Activated CD4-positive, alpha-beta T cell treated with anti-CD3 and anti-CD28 coated beads, Interleukin-2, Interleukin-4, amounts not matched to agents 100 ng/mL and 50 ng/mL, durations not matched to agents 16 hours and 8 hours (primary cell): ENCODE measurements at places on chromosomes 6 and 20.

- no peak for DNase-seq
These were observed 170.6 kb downstream of the IBTK start for GRCh38 chr6:82076916-82077315.

DNA sequence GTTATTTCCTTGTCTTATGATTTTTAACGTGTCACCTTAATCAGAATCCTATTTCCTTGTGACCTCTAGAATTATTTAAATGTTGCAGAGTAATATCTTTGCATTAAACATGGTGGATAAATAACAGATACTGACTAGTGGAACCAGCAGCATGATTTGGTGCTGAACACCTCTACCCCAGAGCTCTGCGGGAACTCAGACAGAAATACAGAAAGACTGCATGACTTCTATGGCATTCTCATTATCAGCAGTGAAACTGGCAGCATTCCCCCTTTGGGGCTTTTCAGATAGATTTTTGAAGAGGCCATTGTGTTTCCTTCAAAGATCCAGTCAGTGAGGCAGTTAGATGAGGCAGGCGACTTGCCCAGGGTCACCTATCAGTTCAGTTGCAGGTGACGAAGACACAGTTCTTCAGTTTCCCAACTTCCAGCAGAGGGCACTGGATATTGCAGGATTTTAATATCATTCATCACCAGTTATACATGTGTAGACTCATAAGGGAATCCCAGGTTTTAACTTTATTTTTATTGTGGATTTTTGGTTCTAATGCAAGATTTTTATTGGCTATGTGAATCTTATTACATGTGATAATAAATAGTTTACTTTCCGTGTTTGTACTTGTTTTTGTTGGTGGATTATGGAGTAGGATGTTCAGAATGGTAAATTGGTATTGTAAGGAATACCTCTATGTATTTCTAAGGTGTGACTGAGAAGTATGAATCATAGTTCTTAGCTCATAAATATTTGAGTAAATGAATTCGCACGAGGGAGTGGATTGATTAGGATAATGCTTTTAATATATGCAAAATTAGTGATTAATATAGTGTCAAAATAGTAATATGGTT, 81.3 kb downstream of the AFDN start:
- no peak for DNase-seq

DNA sequence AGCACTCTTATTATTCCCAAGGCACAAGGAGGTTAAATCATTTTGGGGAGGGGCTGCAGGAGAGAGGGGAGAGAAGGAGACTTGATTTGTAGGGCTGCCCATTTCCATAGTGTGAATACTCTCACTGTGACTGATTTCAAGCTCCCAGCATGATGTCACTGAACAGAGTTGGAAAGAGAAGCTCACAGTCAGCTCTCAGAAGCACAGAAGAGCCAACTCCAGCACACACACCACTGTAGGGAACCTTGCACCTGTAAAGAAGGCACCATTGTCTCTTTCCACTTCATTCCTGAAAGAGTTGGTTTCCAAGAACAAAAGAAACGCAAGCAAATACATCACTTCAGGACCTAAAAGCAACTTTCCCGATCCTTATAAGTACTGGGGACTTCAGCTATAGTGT, 12.7 kb upstream of the STK35 start:
- no peak for DNase-seq

GRCh38 chr20:62650551-62651284, 8.4 kb downstream of the SLCO4A1 start:
- DNase-seq: no peak

GRCh38 chr6:36378936-36379335, 8.5 kb downstream of the ETV7 start:
- DNase-seq: no peak

DNA sequence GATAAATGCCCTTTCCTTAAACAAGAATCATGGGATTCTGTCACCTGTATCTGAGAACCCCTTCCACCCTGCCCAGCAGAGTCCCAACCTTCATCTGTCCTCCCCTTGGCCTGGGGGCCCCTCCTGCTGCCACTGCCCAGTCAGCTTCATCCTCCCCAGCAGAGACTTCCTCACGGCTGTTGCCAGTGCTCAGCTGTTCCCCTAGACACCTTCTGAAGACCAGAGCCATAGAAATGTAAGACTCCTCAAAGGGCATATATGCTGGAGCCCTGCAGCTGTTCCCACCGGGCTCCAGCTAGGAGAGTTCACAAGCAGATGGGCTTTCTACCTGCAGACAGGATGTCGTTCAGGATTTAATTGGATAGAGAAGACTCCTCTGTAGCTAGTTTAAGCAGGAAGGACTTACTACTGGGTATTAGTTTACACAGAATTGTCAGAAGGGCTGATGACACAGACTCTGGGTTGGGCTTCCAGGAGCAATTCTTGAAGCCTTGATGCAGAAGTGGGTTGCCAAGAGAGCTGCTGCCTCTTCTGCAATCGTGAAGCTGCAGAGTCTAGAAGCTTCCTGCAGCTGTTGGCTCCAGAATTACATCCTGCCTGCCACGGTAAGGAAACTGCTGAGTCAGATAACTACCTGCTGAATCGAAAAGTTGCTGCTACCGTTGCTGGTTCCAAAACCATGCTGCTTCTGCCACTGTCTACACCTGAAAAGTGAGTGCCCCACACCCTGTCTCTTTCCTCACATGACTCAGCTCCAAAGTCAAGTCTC, 57.1 kb upstream of the MLN start:
- DNase-seq: peak; percentile 78

DNA sequence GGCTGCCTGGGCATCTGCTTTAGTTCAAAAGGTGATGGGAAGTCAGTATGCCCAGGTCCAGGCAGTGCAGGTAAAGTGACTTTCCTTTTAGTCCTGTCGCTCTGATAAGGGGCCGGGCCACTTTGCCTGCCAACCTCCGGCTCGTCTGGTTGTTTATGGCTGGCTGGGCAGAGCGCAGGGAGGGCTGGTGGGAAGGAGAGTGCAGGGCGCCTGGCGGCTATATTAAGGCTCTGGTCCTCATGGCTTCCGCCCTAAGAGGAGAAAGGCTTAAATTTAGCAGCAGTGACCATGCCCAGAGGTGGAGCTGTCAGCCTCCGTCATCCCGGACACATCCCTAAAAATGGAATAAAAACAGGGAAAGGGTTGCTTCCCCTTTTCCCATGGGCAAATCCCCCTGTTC, 14.6 kb downstream of the GATA5 start:
- DNase-seq: no peak

GRCh38 chr20:25461786-25462545, 54.5 kb downstream of the GINS1 start:
- no peak for DNase-seq

- DNase-seq: no peak
These were observed 33.6 kb upstream of the BCAS1 start for GRCh38 chr20:54103762-54104600.

- no peak for DNase-seq
These were observed 2.3 kb upstream of the TLDC2 start for GRCh38 chr20:36873498-36874189.

GRCh38 chr6:118042855-118043254, 135.8 kb downstream of the SLC35F1 start:
- DNase-seq: no peak

- no peak for DNase-seq
These were observed 13.0 kb downstream of the MOXD1 start for GRCh38 chr6:132388291-132388690.

DNA sequence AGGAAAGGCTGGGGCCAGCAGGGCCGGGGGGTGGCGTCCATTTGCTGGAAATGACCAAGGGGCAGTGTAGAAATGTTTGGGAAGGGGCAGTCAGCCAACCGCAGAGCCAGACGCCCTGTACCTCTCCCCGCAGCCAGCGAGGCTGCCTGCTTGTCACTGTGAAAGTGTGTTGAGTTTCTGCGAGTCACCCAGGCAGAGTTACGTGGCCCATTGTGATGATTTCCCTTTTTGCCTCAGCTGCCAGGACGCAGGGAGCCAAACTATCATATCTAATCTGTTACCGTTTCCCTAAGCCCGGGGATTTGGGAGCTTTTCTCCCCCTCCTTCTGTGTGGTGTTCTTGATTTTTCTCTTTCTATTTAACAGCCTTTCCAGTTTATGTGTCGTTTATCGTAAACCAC, 67.9 kb upstream of the STX16 start:
- DNase-seq: no peak

- DNase-seq: no peak
These were observed 1082.4 kb upstream of the FLRT3 start for GRCh38 chr20:15419856-15420255.

DNA sequence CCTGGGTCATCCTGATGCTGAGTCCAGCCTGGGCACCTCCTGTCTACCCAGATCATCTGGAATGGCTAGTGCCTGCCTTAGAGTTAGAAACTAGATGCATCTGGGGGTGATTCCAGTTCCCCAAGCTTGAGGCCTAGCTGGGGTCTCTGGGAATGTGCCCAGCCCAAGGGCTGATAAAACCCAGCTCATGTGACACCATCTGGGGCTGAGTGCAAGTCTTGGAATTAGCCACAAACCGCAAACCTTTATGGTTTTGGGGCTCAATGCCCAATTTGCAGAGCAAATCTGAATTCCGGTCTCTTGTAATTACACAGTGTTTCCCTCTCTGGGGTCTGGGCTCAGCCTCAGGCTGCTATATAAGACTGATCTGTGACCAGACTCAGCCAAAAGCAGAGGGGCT, at the start of gene BPIFB4:
BPIFB4 (plus strand) TSS at position 385 of the 400 bp plus-strand sequence. CDS start 1,884 bp downstream, outside the sequence.
- no peak for DNase-seq

GRCh38 chr20:24779131-24779530, 169.9 kb upstream of the CST7 start:
- DNase-seq: no peak

- peak; percentile 59 for DNase-seq
These were observed 8.8 kb upstream of the RSPH3 start for GRCh38 chr6:159008656-159009288.

DNA sequence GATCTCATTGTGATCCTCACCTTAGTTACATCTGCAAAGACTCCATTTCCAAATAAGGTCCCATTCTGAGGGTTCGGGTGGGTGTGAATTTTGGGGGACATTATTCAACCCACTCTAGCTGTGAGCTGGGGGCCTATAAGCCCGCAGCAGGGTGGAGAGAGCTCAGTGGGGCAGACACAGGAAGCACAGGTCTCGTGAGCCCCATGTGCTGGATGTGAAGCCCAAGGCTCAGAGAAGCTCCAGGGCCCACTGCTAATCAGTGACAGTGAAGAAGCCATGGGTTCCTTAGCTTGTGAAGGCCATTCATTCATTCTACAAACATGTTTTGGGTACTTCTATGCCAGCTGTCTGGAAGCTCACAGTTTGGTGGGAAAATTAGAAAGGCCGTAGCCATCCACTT, 47.5 kb downstream of the CHMP4B start:
- DNase-seq: no peak

- no peak for DNase-seq
These were observed 9.0 kb downstream of the POLH start for GRCh38 chr6:43584892-43585570.

DNA sequence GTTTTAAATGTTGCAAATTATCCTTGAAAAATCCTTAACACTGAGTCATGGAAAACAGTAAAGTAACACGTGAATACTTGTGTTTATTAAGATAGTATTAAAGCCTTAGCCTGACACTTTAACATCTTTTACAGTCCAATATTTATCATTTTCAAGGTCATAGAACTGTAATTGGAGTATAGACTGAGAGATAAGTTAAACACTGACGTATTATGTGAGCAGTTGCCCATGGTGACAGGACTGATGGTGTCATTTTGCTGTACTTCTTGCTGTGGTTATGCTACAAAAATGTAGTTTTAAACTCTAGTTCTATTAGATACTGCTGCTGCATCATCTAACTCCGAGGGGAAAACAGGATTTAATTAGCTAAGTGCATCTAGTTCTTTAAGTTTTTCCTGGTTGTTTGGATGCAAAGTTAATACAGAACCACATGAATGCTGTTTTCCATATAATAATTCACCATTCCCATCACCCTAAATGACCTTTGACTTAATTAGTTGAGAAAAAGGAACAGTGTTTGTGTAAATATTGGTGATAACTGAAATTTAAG, 37.8 kb downstream of the SLC2A12 start:
- DNase-seq: no peak

GRCh38 chr6:142406131-142406530, 104.3 kb downstream of the ADGRG6 start:
- no peak for DNase-seq

- peak; percentile 27 for DNase-seq
These were observed 143.7 kb downstream of the BTBD9 start for GRCh38 chr6:38495922-38496635.

- DNase-seq: peak; percentile 58
These were observed 81.4 kb downstream of the JARID2 start for GRCh38 chr6:15327271-15327670.

DNA sequence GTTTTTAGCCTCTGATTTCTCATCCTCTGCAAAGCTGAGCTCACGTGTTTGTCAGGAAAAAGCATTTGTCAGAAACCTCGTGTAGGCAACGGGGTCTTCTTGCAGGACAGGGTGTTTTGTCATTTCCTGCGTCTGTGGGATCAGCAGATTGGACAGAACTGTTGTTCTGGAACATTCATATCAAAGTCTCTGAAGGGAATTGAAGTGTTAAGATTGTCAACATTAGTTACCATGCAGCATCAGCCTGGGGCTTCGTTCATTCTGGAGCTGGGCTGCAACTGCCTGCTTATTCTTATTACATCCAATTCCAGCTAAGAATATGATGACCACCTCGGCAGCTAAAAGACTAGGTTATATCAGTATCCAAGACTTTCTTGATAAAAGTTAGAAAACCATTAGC, 71.0 kb upstream of the RALGAPA2 start:
- DNase-seq: no peak

GRCh38 chr6:15412767-15413166, 166.9 kb downstream of the JARID2 start:
- no peak for DNase-seq

DNA sequence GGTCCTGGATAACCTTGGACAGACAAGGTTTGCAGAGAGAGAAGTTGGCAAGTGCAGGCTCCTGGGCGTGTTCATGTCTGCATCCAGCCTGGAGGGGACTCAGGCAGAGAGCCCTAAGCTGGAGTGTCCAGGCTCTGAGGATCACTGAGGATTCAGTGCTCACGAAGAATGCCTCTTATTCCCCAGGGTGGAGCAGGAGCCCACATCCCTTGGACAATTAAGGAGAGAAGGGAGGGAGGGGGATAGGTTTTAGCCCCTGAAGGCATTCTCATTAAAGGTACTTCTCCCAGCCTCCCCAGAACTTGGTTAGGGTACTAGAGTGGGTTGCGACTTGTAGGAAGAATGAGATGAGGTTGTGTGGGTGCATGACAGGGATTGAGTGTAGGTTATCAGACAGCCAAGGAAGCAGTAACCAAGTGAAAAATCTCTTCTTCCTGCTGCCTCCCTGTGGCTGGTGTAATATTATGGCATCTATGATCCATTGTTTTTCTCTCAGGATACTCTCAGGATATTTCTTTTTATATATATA, 680 bp downstream of the HLA-DPB1 start:
- DNase-seq: no peak

DNA sequence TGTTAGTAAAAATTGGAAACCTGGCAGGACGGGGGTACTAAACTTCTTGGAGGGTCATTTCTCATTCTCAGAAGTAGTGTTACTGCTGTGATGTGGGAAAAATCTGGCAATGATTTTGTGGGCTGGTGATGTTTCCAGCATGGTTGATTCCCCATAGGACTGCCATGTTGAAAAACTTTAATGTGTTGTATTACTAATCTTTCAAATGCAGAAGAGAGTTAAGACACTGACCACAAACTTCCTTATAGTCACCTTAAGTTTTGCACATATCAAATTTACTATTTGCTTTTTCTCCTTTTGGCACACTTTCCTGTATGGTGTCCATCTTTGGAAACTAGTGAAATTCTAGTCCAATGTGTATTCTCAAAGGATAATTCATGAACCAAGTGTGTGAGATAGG, 236.2 kb upstream of the TAB2 start:
- no peak for DNase-seq

GRCh38 chr20:4427940-4428586, 293.6 kb upstream of the PRND start:
- DNase-seq: no peak
